Left colon (tissue), 2 donors: ENCODE measurements at places on chromosomes 1 and 21. TPM values are rescaled to one million over a fixed set of nuclear protein-coding genes. Genes with fewer than 3 reads are reported as not detected.

- DNase-seq: no peak
Observed at GRCh38 chr1:51073456-51073855, 28.6 kb upstream of the C1orf185 start.

- DNase-seq: no peak
Observed at GRCh38 chr1:153771261-153771660, 3.9 kb upstream of the SLC27A3 start.

DNA sequence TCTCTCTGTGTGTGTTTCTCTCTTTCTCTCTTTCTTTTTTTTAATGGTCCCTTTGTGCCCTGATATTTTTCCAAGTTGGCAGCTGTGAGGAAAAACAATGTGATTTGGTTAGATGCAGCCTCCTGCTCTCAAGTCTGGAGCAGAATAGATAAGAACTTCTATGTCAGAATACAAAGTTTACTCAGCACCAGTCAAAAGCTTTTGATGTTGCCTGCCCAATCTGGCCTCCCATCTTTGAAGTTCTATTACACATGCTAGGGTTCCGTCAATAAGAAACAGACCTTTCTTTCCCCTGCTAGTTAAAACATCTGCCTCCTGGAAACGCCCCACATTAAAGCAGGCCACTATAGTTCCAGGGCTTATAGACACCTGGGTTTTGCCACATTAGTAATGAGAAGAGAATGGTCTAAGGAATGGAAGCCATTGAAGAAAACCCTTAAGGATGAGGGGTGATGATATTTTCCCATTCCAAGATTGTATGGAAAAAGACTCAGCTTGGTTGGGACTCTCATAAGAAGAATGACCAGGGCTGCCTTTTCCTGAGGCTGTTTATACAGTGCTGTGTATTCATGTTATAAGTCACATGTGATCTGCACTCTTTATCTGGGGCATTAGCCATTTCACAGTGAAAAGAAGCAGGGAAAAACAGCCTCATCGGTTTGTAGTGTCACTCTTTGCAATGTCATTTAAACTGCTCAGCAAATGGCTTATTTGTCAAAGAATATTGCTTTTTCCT, 414.7 kb upstream of the PROX1 start:
- DNase-seq: no peak

DNA sequence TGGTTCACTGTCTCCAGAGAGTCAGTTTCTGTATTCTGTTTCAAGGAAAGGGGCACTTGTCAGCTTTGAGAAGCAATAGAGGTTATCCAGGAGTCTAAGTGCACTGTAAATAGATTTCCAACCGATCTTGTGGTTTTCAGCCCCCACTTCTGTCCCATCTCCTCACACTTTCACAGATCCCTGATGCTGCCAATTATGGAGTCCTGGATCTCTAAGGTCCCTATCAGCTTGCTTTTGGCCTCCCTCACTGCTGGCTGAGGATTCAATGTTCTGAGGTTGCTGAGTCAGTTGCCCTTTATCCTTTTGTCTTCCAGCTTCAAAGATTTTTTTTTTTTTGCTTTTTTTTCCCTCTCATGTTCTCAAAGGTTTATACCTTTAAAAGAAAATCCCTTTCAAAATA, 98.4 kb downstream of the DIRAS3 start:
- DNase-seq: no peak

GRCh38 chr1:218383051-218383450, 37.9 kb downstream of the TGFB2 start:
- DNase-seq: no peak

- peak; percentile 16 for DNase-seq
Observed at GRCh38 chr1:67429011-67429527, 1.1 kb downstream of the SERBP1 start.

DNA sequence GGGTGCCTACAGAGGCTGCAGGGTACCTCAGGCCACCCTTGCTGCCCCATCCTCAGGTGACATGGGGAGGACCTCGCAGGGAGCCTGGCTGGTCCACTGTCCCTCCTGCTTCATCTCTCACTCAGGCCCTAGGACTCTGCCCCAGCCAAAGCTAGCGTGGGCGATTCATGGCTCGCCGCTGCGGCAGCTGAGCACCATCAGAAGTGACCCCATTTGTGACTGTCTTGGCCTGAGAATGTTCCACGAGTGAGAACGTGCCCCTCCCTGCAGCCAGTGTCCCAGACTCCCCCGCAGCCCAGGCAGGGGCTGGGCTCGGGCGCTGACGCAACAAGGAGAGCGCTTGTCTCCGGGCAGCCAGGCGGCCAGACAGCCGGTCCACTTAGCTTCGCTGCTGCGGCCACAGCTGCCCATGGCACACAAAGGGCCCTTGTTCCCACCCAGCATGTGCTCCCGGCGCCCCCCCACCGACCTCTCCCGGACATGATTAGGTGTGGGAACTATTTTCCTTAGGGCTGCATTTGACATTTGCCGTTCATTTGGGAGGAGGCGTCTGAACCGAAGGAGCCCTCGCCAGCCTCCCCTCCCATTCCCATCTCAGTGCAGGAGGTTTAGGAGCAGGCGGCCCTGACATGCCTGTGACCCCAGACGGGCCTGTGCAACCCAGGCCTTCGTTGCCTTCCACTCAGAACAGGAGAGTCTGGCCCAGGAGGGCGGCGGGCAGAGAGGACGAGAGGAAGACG, 19.3 kb upstream of the POFUT2 start:
- DNase-seq: peak; percentile 46

- no peak for DNase-seq
Observed at GRCh38 chr1:239247285-239247684, 139.1 kb upstream of the CHRM3 start.

Gene FMO4
- 14.5 TPM for total RNA-seq

Gene DEPDC1
- 5.6 TPM for total RNA-seq

Gene C1orf87
- total RNA-seq: not detected

Gene FNDC10
- total RNA-seq: 3.1 TPM

Gene CREB3L4
- 21.5 TPM for total RNA-seq

Gene MYOG
- not detected for total RNA-seq
